Hematopoietic multipotent progenitor cell treated with erythropoietin and hydrocortisone succinate and interleukin-3 and kit ligand, for 17 days (in vitro differentiated cells): ENCODE measurements at places on chromosomes 1 and 21.

DNA sequence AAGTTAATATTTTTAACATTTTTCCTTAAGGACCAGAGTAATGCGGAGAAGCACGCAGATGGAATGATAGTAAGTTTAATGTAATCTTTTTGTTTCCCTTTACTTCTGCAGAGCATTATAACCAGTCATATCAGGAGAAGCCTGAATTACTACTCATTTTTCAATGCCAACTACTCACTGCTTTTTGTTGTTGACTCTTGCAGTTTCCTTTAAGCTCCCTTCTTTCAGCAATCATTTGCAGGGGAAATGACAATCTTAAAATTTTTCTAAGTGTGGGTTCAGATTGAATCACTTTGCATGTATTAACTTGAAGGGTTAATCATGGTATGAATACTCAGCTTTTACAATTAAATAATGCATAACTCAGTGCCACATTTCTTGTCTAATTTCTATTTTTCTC, 122.2 kb downstream of the NRDC start:
- DNase-seq = no peak

GRCh38 chr1:184803180-184803492, 48.5 kb upstream of the EDEM3 start:
- no peak for DNase-seq

- no peak for DNase-seq
Observed at GRCh38 chr1:31310198-31310597, 13.4 kb downstream of the ZCCHC17 start.

GRCh38 chr1:65975708-65976107, 183.0 kb downstream of the PDE4B start:
- no peak for DNase-seq

DNA sequence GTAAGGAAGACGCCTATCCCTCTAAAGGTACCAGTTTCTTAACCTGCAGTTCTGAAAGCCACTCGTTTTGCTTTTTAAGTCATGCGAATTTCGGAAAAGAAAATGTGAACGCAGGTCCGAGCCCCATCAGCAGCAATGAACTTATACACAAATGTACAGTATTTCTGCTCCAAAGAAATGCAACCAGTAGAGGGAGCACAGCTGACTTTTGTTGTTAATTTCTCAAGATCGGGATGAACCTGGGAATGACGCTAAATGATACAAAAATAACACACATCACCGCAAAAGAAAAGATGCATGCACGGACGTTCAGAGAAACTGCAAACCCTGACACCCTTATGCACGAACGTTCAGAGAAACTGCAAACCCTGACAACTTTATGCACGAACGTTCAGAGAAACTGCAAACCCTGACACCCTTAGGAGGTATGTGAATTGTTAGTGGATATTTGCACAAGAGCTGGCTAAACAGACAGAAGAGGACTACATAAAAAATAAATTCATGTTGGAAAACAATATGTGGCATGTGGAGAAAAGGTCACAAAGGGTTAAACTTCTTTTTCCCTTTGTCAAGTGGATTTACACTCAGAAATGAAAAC, 3.5 kb upstream of the TIAM1 start:
- DNase-seq = no peak

DNA sequence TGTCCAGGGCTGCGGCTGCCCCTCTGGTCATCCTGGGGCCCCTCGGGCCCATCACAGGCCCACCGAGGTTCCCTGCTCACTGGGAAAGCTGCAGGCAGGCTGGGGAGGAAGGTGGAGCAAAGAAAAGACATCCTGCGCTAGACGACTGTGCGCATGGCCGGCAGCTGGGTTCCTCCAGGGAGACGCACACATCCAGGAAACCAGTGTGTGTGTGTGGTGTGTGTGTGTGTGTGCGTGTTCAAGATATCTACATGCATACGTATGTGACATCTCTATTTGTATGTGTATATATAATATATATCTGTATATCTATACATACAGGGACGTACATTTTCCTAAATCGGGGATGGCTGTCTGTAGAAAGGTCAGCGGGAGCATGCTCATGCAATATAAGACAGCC, 63.7 kb downstream of the ACOT7 start:
- no peak for DNase-seq

DNA sequence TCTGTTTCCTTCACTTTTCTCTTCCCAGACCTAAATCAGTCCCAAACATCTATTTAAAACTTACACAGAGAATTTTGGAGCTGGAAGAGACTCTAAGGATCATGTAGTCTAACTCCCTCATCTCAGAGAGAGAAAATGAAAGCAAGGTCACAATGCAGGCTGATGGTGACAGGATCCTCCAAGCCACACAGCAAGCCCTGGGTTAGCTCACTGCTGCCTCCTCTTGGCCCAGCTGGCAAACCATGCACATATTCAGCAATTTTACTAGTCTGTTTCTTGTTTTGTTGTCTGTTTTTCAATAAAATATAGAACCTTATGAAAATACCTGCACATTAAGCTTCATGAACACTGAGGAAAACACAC, 27.7 kb upstream of the LY9 start:
- no peak for DNase-seq

- DNase-seq = no peak
Observed at GRCh38 chr1:24536391-24536840, 19.5 kb upstream of the NCMAP start.

GRCh38 chr1:229669333-229669732, 43.3 kb downstream of the URB2 start:
- no peak for DNase-seq

DNA sequence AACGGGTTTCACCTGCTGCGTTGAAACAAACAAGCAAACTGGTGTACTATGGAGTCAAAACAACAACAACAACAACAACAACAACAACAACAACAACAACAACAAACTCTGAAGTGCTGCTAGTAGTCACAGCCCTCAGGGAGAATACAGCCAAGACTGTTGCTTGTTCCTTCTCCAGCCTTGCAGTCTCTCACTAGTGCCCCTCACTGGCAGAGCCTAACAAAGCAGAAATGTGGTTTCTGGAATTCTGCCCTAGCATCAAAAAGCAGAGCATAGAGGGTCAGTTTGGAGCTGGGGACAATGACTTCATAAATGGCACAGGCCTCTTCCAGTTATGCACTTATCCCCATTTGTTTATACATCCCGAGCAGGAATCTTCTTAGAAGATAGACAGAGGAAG, 187.4 kb downstream of the KCNK2 start:
- DNase-seq = no peak

DNA sequence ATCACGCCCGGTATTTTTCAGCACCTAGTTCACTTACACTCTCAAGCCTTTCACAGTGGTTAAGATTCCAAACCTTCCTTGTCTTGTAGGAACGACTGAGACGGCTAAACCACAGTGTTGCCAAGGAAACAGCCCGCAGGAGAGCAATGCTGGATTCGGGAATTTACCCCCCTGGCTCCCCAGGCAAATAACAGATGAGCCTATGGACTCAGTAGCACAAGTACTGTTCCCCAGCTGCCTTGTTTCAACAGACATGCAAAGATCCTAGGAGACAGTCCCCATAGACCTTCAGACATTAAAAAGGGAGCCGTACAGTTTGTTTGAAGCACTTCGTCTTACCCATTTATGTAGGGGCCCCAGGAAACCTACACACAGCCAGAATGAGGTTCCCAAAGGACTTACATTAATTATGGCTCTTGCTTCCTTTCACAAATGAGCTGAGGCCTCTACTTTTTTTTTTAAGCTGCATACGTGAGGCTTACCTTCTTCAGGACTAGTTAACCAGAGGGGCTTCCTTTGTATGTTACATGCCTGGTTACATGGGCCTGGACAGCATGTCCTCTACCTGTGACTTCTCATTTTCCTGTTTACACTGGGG, 2.7 kb downstream of the SNAPIN start:
- no peak for DNase-seq

DNA sequence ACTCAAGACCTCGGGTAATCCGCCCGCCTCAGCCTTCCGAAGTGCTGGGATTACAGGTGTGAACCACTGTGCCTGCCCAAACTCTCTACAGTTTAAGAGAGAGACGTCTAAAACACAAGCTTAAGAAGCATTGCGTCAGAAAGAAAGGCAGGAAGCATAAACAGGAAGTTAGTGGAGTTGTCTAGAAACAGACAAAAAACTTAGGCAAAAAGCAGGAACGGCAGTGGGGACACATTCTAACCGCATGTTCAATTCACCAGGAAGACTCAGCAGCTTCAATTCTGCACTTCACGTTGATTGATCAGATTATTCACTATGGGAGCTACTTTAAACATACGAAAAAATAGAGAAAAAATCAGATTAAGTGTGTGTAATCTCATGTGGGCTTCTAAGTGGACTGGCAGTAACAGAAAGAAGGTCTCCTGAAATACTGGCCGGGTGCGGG, 7.4 kb downstream of the CFAP74 start:
- no peak for DNase-seq

GRCh38 chr1:101216623-101217022, 20.2 kb upstream of the S1PR1 start:
- no peak for DNase-seq

DNA sequence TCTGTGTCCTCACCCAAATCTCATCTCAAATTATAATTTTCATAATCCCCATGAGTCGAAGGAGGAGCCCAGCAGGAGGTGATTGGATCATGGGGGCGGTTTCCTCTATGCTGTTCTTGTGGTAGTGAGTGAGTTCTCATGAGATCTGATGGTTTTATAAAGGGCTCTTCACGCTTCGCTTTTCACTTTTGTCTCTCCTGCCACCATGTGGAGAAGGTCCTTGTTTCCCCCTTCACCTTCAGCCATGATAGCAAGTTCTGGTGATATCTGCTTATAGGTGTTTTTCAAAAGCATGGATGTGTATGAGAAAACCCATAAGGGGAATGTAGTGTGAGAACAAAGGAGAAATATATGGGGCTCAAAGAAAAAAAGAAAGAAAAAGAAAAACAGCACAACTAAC, 405.9 kb upstream of the RGS18 start:
- DNase-seq = no peak

DNA sequence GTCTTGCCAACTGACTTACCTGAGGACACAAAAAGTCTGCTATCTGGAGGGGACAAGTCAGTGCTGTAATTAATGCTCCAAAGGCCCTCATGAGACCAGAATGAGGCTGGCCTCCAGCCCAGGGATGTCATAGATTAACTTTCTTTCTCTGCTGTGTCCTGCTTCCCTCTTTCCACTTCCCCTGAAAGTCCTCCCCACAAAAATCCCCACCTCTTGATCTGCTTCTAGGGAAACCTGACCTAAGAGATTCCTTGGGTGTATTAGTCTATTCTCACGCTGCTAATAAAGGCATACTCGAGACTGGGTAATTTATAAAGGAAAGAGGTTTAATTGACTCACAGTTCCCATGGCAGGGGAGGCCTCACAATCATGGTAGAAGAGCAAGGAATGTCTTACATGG, 39.2 kb downstream of the RUNX3 start:
- DNase-seq = no peak
